ENCODE measurements at places on chromosomes 2 and 18. TPM values are rescaled to one million over a fixed set of nuclear protein-coding genes. Genes with fewer than 3 reads are reported as not detected.

Gene ATP6V1C2
- 0.08 TPM for polyA plus RNA-seq

Gene PAX8
- polyA plus RNA-seq, result 1.5 TPM

Gene NOSTRIN
- 2.5 TPM for polyA plus RNA-seq

Gene UBXN4
- polyA plus RNA-seq, result 70.8 TPM

Gene LRP2
- not detected for polyA plus RNA-seq

Gene PPP4R3B
- polyA plus RNA-seq, result 34.6 TPM

Gene DSG2
- polyA plus RNA-seq, result 35.9 TPM

Gene DPP10
- polyA plus RNA-seq, result not detected

Gene C2orf66
- 0.05 TPM for polyA plus RNA-seq

Gene LGALSL
- polyA plus RNA-seq, result 10.8 TPM

Gene DSG1
- polyA plus RNA-seq, result not detected

Gene GPR35
- polyA plus RNA-seq, result 0.90 TPM

Gene ASXL3
- polyA plus RNA-seq, result not detected

Gene PRSS56
- polyA plus RNA-seq, result 0.07 TPM

Gene CPO
- polyA plus RNA-seq, result 0.13 TPM

Gene PJVK
- 3.6 TPM for polyA plus RNA-seq

Gene GNLY
- not detected for polyA plus RNA-seq

Gene HNMT
- 1.5 TPM for polyA plus RNA-seq

Gene SLC5A7
- not detected for polyA plus RNA-seq

Gene C2orf15
- 1.3 TPM for polyA plus RNA-seq

Gene KIF5C
- 0.28 TPM for polyA plus RNA-seq

Gene TBC1D8
- polyA plus RNA-seq, result 30.0 TPM

Gene LRP1B
- polyA plus RNA-seq, result not detected

Gene LIPG
- 0.33 TPM for polyA plus RNA-seq

Gene UGT1A1
- polyA plus RNA-seq, result 1.9 TPM

Gene LAMA3
- 19.4 TPM for polyA plus RNA-seq

Gene LIMS4
- polyA plus RNA-seq, result 0.09 TPM

Gene ERMN
- polyA plus RNA-seq, result not detected

Gene COPS8
- polyA plus RNA-seq, result 85.7 TPM

Gene MEP1B
- not detected for polyA plus RNA-seq

Gene KCNJ3
- not detected for polyA plus RNA-seq

Gene ACADL
- not detected for polyA plus RNA-seq

Gene TMEM198
- 0.26 TPM for polyA plus RNA-seq

Gene RAPGEF4
- polyA plus RNA-seq, result 0.08 TPM

Gene ARHGAP25
- 0.52 TPM for polyA plus RNA-seq

Gene ARHGAP15
- not detected for polyA plus RNA-seq

Gene ALK
- polyA plus RNA-seq, result not detected

Gene DLGAP1
- 0.09 TPM for polyA plus RNA-seq

Gene SULT1C3
- polyA plus RNA-seq, result not detected

Gene WNT10A
- polyA plus RNA-seq, result 0.04 TPM

Gene RGPD4
- 0.01 TPM for polyA plus RNA-seq
